Pancreas (tissue), 10 donors: ENCODE measurements at places on chromosomes 5 and 9. TPM values are rescaled to one million over a fixed set of nuclear protein-coding genes. Genes with fewer than 3 reads are reported as not detected.

QRFP gene
- total RNA-seq = not detected

FCN2 gene
- total RNA-seq = 0.84 TPM

MARCHF11 gene
- total RNA-seq = 0.24 TPM

DRD1 gene
- 0.06 TPM for total RNA-seq

SPINK4 gene
- total RNA-seq = not detected

KCNT1 gene
- 0.12 TPM for total RNA-seq

CCNO gene
- 13.3 TPM for total RNA-seq

UGCG gene
- total RNA-seq = 13.0 TPM

SPINK7 gene
- total RNA-seq = not detected

DNA sequence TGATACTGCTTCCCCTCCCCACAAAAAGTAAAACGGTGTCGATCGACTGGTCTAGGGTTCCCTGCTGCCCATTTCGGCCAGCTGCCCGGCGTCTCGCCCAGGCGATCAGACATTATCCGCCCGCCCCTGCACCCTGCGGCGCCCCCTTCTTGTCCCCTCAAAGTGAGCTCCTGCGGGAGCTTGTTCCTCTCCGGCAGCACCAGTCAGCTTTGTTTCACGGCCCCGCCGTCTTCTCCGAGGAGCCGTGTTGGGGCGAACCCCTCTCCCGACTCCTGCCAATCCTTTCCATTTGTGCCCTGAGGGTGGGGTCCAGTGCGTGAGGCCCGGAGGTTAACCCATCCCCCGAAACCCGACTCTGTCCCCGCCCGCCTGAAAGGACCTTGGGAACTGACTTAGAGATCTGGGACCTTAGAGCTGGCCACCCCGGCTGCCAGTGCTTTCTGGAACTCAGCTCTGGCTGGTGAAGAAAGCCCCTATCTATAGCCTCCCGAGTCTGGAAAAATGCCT is 518 bp downstream of the UBE2B start:
- H3K4me3 ChIP-seq = peak overlapping the region; percentile 87
- H3K4me1 ChIP-seq = peaks cover 13% of the 10 kb centered on the region
- no peaks in the 10 kb centered on the region for H3K27me3 ChIP-seq
- peak overlapping the region; percentile 94 for H3K27ac ChIP-seq
- DNase-seq = peak; percentile 74

- H3K27me3 ChIP-seq = no peaks in the 10 kb centered on the region
- peak; percentile 36 for DNase-seq
- no peaks in the 10 kb centered on the region for H3K4me1 ChIP-seq
Observed at GRCh38 chr9:95157481-95158151, 159.9 kb downstream of the FANCC start.

- peak overlapping the region; percentile 62 for H3K4me3 ChIP-seq
- peak overlapping the region; percentile 76 for H3K27ac ChIP-seq
- H3K27me3 ChIP-seq = no peaks in the 10 kb centered on the region
- no peaks in the 10 kb centered on the region for H3K36me3 ChIP-seq
- H3K4me1 ChIP-seq = no peaks in the 10 kb centered on the region
Observed at GRCh38 chr9:95509851-95510708, 6.7 kb downstream of the PTCH1 start.

DNA sequence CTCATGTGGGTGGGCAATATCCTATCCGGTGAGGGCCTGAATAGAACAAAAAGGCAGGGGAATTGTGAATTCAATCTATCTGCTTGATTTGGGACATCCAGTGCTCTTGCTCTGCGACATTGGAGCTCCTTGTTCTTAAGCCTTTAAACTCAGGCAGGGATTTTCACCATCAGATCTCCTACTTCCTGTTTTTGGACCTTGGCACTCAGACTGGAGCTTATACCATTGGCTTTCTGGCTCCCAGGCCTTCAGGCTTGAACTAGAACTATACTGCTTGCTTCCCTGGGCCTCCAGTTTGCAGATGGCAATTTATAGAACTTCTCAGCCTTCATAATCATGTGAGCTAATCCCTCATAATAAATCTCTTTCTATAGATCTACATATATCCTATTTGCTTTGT is 134.3 kb upstream of the CLINT1 start:
- H3K27me3 ChIP-seq = no peaks in the 10 kb centered on the region
- no peak overlapping the region for H3K27ac ChIP-seq
- no peaks in the 10 kb centered on the region for H3K4me1 ChIP-seq
- no peak for DNase-seq
- no peak overlapping the region for H3K4me3 ChIP-seq
- H3K36me3 ChIP-seq = no peaks in the 10 kb centered on the region

GRCh38 chr5:88833371-88834130 is 49.4 kb downstream of the MEF2C start:
- H3K27ac ChIP-seq = no peak overlapping the region
- DNase-seq = no peak
- no peaks in the 10 kb centered on the region for H3K27me3 ChIP-seq

- no peaks in the 10 kb centered on the region for H3K36me3 ChIP-seq
- no peak for DNase-seq
- no peak overlapping the region for H3K4me3 ChIP-seq
Observed at GRCh38 chr5:78731884-78732283, 83.3 kb upstream of the LHFPL2 start.

GRCh38 chr9:101902051-101902450 is 163.6 kb upstream of the GRIN3A start:
- H3K4me1 ChIP-seq = no peaks in the 10 kb centered on the region
- no peaks in the 10 kb centered on the region for H3K27me3 ChIP-seq
- no peak overlapping the region for H3K4me3 ChIP-seq
- no peak overlapping the region for H3K27ac ChIP-seq
- no peaks in the 10 kb centered on the region for H3K36me3 ChIP-seq

DNA sequence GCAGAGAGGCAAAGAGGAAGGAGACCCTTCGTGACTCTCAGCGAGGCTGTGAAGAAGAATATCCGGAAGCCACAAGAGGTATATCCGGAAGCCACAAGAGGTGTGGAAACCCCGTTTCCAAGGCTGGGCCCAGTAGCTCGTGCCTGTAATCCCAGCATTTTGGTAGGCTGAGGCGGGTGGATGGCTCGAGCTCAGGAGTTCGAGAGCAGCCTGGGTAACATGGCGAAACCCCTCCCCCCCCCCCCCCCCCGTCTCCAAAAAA is 612 bp upstream of the BBLN start:
- no peak overlapping the region for H3K4me3 ChIP-seq
- H3K27ac ChIP-seq = peak overlapping the region; percentile 66
- no peaks in the 10 kb centered on the region for H3K27me3 ChIP-seq

DNA sequence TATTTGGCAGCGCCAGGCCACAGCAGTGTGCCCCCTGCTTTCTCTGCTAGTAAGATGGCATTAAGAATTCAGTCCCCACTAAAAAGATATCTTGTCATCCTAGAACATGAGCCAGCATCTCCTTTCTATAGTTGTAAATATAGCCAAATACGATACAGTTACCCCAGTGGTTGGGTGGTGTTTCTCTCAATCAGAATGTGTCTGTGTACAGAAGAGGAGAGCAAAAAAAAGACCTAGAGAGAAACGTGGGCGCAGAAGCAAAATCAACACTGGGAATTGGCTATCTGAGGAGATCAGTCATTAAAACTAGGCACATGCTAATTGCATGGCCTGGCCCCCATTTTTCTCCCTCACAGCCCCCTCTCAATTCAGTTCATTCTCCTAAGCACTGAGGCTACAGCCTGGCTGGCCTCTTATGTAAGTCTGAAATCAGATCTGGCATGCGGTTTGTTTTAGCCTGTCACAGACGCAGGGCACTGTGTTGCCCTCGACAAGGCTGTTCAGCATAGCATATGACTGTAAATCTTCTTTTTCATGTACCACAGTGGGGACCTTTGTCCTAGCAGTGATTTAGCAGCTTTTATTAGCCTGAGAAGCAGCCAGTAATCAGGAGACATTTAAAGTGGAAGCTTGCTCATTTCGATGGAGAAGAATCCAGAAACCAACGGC is 57.8 kb downstream of the RORB start:
- H3K27me3 ChIP-seq = no peaks in the 10 kb centered on the region
- no peaks in the 10 kb centered on the region for H3K4me1 ChIP-seq
- no peaks in the 10 kb centered on the region for H3K36me3 ChIP-seq
- no peak overlapping the region for H3K4me3 ChIP-seq

GRCh38 chr9:99038484-99038820 is 66.5 kb upstream of the TGFBR1 start:
- no peaks in the 10 kb centered on the region for H3K27me3 ChIP-seq
- no peak overlapping the region for H3K27ac ChIP-seq
- H3K4me3 ChIP-seq = no peak overlapping the region
- DNase-seq = no peak
- H3K36me3 ChIP-seq = no peaks in the 10 kb centered on the region
- no peaks in the 10 kb centered on the region for H3K4me1 ChIP-seq

- no peaks in the 10 kb centered on the region for H3K27me3 ChIP-seq
- DNase-seq = no peak
- H3K36me3 ChIP-seq = no peaks in the 10 kb centered on the region
- no peak overlapping the region for H3K27ac ChIP-seq
- H3K4me1 ChIP-seq = no peaks in the 10 kb centered on the region
- no peak overlapping the region for H3K4me3 ChIP-seq
Observed at GRCh38 chr9:26413611-26414010, 479.0 kb downstream of the CAAP1 start.

GRCh38 chr9:98002808-98003207 is 19.7 kb downstream of the ANP32B start:
- H3K36me3 ChIP-seq = peaks cover 3% of the 10 kb centered on the region
- H3K4me1 ChIP-seq = no peaks in the 10 kb centered on the region
- no peak overlapping the region for H3K27ac ChIP-seq
- no peak overlapping the region for H3K4me3 ChIP-seq
- H3K27me3 ChIP-seq = no peaks in the 10 kb centered on the region

- H3K4me3 ChIP-seq = no peak overlapping the region
- no peaks in the 10 kb centered on the region for H3K36me3 ChIP-seq
Observed at GRCh38 chr5:3592298-3592697, 3.3 kb upstream of the IRX1 start.

DNA sequence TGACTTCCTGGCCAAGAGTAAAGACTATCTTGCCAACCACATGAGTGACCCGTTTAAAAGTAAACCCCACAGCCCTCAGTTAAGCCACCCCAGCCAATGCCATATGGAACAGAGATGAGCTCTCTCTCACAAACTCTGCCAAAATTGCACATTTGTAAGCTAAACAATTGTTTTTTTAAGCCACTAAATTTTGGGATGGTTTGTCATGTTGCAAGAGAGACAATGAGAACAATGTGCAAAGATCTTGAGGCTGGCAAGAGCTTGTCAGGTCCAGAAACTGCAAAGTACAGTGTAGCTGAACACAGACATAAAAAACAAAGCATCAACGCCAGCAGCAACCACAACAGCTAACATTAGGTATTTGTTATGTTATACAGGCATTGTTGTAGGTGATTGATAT is 27.8 kb downstream of the HOMER1 start:
- H3K27ac ChIP-seq = no peak overlapping the region
- no peaks in the 10 kb centered on the region for H3K27me3 ChIP-seq
- H3K36me3 ChIP-seq = no peaks in the 10 kb centered on the region
- DNase-seq = no peak
- H3K4me1 ChIP-seq = no peaks in the 10 kb centered on the region

- no peaks in the 10 kb centered on the region for H3K36me3 ChIP-seq
- no peaks in the 10 kb centered on the region for H3K27me3 ChIP-seq
- no peak for DNase-seq
- H3K27ac ChIP-seq = no peak overlapping the region
Observed at GRCh38 chr5:85602843-85603242, 1014.9 kb upstream of the COX7C start.

- no peak within 1 kb of the TSS for H3K27ac ChIP-seq
- H3K4me3 ChIP-seq = no peak within 1 kb of the TSS
- H3K36me3 ChIP-seq = no peaks in the 10 kb centered on the region
- H3K27me3 ChIP-seq = no peaks in the 10 kb centered on the region
- no peak for DNase-seq
Observed at GRCh38 chr9:69014013-69014412, at the start of gene PRKACG. Gene PRKACG (minus strand): TSS chr9:69014113. CDS start chr9:69014092, 21 bp downstream.

- no peak for DNase-seq
- no peak overlapping the region for H3K4me3 ChIP-seq
- H3K27ac ChIP-seq = no peak overlapping the region
- H3K36me3 ChIP-seq = no peaks in the 10 kb centered on the region
- H3K4me1 ChIP-seq = no peaks in the 10 kb centered on the region
- no peaks in the 10 kb centered on the region for H3K27me3 ChIP-seq
Observed at GRCh38 chr9:81898851-81899250, 29.4 kb upstream of the SPATA31D4 start.

DNA sequence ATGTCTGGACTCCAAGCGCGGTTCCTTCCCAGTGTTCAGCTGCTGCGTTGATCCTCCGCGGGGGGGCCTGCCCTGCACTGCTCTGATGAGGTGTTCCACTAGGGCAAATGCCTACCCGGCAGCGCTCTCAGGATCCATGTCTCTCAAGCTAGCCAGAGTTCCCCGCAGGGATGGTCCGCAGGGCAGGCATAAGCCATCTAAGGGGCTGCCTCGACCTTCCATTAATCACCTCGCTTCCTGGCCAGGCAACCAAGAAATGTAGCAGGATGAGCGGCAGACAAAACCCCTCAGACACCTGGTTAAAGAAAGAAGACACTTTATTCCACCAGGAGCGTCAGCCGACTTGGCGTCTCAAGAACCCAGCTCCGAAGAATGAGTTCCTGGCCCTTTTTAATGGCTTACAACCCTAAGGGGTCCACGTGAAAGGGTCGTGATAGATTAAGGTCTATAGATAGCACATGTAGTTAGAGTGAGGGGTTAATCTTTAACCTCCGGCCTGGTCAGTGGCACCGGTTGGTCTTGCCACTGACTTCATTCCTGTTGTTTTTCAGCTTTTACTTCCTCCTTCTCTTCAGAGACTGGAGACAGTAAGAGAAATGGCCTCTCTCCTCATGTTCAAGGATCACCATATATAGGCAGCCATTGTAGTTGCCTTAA is 47.2 kb upstream of the COX7C start:
- no peak for DNase-seq
- H3K4me3 ChIP-seq = no peak overlapping the region
- H3K36me3 ChIP-seq = no peaks in the 10 kb centered on the region
- no peaks in the 10 kb centered on the region for H3K4me1 ChIP-seq

DNA sequence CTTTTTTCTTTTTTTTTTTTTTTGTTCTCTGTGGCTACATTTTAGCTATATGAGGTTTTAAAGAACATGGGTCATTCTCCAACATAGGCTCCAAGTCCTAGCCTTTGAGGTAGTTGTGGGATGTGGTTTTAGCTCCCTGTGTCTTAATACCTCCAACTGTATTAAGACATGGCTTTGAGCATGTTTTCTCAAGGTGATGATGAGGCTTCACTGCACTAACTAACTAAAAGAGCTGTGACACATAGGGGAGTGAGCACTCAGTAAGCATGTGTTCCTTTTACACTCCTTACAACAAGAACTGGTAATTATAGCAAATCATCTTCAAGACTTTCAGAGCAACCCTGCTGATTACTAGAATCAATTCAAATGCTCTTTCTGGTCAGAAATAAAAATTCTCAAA is 333.6 kb upstream of the CCNH start:
- DNase-seq = no peak
- H3K27ac ChIP-seq = no peak overlapping the region
- H3K4me1 ChIP-seq = no peaks in the 10 kb centered on the region
- no peak overlapping the region for H3K4me3 ChIP-seq
- no peaks in the 10 kb centered on the region for H3K36me3 ChIP-seq

GRCh38 chr9:127723444-127723843 is 7.6 kb downstream of the TTC16 start:
- H3K36me3 ChIP-seq = no peaks in the 10 kb centered on the region
- no peak overlapping the region for H3K27ac ChIP-seq
- DNase-seq = no peak
- H3K4me1 ChIP-seq = no peaks in the 10 kb centered on the region
- H3K27me3 ChIP-seq = no peaks in the 10 kb centered on the region
